Fibroblast of skin of abdomen (primary cell): ENCODE measurements at places on chromosomes 5 and 9.

- peak; percentile 88 for DNase-seq
These were observed 88.8 kb upstream of the PAM start for GRCh38 chr5:102666164-102666946.

DNA sequence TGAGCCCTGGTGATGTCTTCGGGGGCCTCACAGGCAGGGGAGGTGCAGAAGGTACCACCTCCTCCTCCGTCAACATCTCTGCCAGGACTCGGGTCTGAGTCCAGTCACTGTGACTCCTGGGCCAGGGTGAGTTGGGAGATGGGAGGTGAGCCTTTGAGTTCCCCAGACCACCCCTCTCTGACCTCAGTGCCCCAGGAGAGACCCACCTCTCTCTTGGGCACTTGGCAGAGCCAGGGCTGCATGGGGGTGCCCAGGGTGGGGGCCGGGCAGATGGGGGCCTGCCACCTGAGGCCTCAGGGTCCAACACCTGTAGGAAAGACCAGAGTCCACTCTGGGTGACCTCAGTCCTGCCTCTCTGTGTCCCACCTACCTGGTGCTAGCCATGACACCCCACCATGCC, 6.8 kb downstream of the KIF12 start:
- no peak for DNase-seq

- DNase-seq: peak; percentile 51
These were observed 28.4 kb downstream of the CSF1R start for GRCh38 chr5:150057996-150058395.

GRCh38 chr9:104808035-104808614, 44.2 kb downstream of the NIPSNAP3B start:
- DNase-seq: peak; percentile 62

GRCh38 chr5:78019744-78020143, 243.6 kb upstream of the TBCA start:
- DNase-seq: no peak

DNA sequence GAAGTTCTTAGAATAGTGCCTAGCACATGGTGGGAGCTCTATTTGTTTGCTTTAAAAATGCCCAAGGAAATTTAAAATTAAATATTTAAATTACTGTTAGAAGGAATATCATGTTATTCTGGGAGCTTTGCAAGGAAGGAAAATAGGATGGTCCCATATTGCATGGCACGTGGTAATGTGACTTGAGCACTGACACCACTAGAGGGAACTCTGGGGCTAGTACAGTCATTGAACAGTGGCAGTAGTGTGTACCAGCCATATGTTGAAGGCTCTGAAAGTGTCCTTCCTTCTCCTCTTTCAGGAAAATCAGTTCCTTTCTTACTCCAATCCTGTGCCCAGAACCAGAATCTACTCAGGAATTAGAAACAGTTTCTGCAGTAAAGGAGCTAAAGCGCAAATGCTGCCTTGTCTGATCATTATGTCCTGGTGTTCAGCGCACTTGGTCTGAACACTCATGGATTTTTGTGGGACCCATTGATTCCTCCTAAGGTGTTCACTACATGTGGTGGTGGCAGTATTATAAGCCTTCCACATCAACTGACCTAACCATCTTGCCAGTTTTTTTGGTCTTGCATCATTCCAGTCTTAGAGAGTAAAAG, 54.1 kb downstream of the GDA start:
- DNase-seq: peak; percentile 5

GRCh38 chr9:70392189-70392588, 22.3 kb downstream of the KLF9 start:
- DNase-seq: no peak

- DNase-seq: no peak
These were observed 14.1 kb downstream of the FEM1C start for GRCh38 chr5:115530426-115530825.

GRCh38 chr9:100739208-100739607, 161.3 kb downstream of the CAVIN4 start:
- no peak for DNase-seq

DNA sequence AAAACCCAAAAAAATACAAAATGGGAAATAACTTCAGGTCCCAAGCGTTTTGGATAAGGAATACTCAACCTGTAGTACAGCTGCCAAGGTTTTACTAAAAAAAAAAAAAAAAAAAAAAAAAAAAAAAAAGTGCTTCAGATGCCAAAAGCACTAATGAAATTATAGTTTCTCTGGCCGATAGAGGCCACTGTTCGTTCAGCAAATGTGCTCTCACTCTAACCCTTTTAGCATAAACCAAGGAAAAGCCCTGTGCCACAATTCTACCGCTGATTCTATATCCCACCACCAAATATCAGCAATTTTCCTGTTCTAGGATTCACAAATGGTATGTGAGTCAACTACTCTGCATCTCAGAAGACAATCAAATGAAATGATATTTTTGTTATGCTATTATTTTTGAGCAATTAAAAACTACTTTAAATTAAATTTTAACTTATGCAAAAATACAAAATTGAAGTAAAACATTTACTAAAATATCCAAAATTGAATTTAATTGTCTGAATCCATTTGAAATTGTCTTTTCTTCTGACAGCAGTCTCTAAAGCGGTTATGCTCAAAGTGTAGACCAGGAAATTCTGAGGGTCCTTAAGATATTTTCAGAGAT, 79.8 kb downstream of the RICTOR start:
- DNase-seq: peak; percentile 75

- DNase-seq: peak; percentile 6
These were observed 23.3 kb upstream of the UGT3A2 start for GRCh38 chr5:36089989-36090388.

GRCh38 chr9:127974001-127974768, 6.6 kb downstream of the EEIG1 start:
- no peak for DNase-seq

GRCh38 chr5:67353500-67354450, 157.2 kb upstream of the CD180 start:
- DNase-seq: peak; percentile 40

DNA sequence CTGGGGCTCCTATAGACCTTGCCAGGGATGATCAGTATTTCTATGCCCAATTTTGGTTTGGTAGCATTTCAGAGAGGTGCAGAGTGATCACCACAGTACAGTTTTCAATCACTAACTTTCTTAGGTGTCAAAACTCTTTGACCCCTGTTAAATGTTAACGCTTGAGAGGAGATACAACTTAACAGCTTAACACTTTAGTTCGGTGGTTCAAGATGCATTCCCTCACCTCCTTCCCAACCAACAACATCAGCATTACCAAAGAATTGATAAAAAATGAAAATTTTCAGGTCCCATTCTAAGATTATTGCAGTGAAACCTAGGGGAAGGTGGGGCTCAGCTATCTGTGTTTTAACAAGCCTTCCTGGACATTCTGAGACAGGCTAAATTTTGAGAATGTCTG, 16.2 kb downstream of the ALDH1A1 start:
- DNase-seq: no peak

DNA sequence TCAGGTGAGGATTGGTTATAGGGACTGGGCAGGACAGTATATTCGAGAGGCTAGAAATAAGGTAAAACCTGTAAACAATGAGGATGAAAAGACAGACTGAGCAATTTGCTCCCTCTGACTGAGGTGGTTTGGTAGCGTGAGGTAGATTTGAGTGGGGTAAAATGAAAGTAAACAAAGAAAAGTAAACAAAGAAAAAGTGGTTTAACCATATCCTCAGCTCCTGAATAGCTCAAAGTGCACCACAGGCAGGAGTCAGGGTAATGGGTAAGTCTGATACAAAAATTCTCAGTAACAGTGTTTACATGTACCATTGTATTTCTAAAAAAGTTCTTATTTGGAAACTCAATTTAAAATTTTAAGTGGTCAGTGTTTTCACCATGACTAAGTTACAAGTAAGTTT, 203.1 kb upstream of the ARRDC3 start:
- no peak for DNase-seq

GRCh38 chr9:123544007-123544827, 188.2 kb downstream of the CRB2 start:
- DNase-seq: peak; percentile 34

GRCh38 chr5:31942546-31942945, 231.6 kb downstream of the GOLPH3 start:
- no peak for DNase-seq

GRCh38 chr5:140468188-140468587, 66.6 kb downstream of the ANKHD1 start:
- no peak for DNase-seq

GRCh38 chr5:19534751-19535150, 453.2 kb downstream of the CDH18 start:
- peak; percentile 47 for DNase-seq

- DNase-seq: no peak
These were observed 51.3 kb upstream of the ASTN2 start for GRCh38 chr9:117466111-117466510.

- DNase-seq: peak; percentile 38
These were observed 135.5 kb downstream of the CCDC192 start for GRCh38 chr5:127838661-127839060.

DNA sequence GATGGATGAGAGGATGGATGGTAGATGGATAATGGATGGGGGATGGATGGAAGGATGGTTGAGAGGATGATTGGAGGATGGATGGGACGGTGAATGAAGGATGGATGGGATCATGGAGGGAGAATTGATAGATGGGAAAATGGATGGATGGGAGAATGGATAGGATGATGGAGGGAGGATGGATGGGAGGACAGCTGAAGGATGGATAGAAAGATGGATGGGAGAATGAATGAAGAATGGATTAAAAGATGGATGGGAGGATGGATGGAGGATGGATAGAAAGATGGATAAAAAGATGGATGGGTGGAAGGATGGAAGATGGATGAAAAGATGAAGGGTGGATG, 218.3 kb upstream of the IER5L start:
- DNase-seq: no peak

- DNase-seq: no peak
These were observed 22.6 kb downstream of the PTPN3 start for GRCh38 chr9:109475526-109475925.

DNA sequence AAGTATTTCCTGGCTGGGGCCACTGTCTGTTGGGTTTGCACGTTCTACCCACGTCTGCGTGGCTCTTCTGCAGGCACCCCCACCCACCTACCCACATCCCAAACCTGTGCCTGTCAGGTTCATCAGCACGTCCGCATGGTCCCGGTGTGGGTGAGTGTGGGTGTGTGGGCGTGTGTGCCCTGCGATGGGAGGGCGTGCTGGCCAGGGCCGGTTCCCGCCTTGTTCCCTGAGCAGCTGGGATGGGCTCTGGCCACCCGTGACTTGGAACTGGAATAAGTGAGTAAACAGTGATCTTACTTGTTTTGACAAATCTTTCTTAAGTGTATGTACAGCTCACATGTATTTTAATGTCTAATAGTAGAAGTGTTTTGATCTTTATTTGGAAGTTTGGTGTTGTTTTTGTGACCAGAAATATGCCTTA, 20.4 kb downstream of the ERGIC1 start:
- no peak for DNase-seq

DNA sequence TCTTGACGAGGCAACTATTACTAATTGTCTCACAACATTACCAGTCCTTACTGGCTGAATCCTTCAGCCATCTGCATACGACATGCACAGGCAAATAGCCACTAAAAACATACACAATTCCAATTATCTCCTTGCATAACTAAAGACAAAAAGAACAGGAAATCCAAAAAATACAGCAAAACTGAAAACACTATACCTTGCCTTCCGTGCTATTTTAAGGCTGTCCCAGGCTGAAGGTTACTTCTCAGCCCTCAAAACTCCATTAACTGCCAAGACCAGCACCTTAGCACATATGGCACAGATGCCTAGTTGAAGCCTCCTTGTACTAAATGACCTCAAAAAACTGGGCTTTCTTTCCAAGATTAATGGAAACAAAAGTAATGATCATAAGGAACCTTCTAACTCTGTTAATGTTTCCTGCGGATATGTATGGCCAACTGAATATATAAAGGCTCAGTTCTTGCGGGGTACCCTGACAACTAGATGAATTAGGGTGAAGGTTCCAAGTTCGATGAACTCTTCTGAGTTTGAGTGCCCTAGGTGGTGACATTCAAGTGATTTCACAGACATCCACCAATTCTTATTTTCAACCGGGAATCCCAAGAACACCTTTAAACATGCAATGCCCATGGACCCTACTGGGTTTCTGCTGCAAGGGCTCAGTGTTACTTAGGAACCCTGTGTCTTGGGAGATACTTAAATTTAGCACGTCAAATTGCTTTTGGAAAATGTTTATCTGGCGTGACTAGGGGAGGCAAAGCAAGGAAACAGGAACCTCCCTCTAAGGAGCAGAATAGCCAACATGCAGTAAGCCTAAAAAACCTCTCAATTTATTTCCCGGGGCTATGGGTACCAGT, 455.3 kb downstream of the RAB3C start:
- no peak for DNase-seq

GRCh38 chr5:4258170-4258569, 662.5 kb downstream of the IRX1 start:
- no peak for DNase-seq

DNA sequence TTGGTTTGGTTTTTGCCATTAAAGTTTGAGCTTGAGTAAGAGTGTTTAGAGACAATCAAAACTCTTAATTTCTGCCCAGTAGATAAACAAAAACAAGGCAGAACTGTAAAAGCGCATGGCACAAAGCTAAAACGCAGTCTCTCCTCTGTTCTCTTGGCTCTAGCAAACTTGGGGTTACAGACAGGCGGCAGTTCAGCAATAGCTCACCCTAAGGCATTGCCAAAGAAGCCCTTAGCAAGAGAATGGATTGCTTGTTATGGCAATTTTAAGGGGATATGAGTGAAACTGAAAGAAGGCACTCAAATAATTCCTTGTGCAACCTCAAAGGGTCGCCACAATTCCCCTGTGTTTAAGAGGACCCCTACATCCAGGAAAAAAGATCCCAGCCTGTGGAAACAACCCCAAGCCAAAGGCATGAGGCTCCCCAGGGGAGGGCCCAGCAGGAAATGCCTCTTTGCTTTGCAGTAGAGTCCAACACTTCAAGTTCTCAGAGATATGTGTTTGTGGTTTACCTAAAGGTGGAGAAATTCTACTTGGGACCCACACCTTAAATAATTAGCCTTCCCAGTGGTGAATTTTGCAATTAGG, 317.0 kb upstream of the MPDZ start:
- no peak for DNase-seq

DNA sequence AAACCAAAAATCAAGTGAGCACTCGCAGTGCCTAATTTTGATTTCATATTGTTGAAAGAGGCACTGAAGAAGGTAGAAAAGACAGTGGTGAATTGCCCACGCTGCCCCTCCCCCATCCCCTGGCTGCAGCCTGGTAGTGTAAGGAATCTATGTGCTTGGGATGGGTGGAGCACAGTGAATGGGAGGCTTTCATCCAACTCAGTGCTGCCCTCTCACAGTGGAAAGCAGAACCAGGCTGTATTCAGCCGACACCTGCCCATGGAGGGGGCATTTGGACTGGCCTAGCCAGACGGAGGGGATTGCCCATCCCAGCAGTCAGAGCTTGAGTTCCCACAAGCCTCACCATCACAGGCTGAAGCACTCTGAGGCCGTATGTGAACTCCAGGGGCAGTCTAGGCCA, 800.4 kb upstream of the DMAC1 start:
- no peak for DNase-seq
